NCI-H1092 treated with DMSO at 0.1 percent for 48 hours (cell line): ENCODE measurements at places on chromosomes 13 and 19.

DNA sequence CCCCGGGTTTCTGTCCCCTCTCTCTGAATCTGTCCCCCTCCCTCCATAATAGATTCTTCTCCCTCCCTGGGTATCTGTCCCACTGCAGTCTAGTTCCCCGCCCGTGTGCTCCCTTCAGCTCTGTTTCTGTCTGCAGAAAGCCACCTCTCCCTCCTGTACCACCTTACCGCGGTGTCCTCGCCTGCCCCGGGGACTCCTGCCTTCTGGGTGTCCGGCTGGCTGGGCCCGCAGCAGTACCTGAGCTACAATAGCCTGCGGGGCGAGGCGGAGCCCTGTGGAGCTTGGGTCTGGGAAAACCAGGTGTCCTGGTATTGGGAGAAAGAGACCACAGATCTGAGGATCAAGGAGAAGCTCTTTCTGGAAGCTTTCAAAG is 1.3 kb downstream of the FCGRT start:
- DNase-seq, result no peak

- no peak for DNase-seq
Measured at GRCh38 chr19:20431826-20432225, 133.8 kb downstream of the ZNF737 start.

GRCh38 chr19:29013325-29013724 is 199.6 kb downstream of the UQCRFS1 start:
- no peak for DNase-seq

- DNase-seq, result no peak
Measured at GRCh38 chr13:113887700-113888201, 23.9 kb upstream of the GAS6 start.
